ENCODE measurements at places on chromosomes 6 and 20.

- no peak for DNase-seq
These were observed 42.5 kb downstream of the MYLIP start for GRCh38 chr6:16171400-16171799.

DNA sequence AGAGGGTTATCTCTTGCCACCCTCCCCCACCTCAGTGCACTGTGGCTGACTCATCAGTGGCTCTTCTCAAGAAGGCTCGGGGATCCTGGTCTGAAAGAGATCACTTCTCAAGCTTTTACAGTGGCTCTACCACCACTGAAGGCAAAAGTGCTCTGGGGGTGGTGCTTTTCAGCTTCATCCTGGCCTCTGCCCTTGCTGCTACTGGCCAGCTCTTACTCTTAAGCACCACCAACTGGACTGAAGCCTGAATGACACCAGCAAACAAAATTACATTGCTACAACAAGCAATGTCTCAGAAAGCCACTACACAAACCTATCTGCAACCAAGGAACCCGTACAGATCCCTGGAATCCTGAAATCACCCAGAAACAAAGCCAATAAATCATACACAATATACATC, 402.1 kb downstream of the EPHA7 start:
- DNase-seq: no peak

DNA sequence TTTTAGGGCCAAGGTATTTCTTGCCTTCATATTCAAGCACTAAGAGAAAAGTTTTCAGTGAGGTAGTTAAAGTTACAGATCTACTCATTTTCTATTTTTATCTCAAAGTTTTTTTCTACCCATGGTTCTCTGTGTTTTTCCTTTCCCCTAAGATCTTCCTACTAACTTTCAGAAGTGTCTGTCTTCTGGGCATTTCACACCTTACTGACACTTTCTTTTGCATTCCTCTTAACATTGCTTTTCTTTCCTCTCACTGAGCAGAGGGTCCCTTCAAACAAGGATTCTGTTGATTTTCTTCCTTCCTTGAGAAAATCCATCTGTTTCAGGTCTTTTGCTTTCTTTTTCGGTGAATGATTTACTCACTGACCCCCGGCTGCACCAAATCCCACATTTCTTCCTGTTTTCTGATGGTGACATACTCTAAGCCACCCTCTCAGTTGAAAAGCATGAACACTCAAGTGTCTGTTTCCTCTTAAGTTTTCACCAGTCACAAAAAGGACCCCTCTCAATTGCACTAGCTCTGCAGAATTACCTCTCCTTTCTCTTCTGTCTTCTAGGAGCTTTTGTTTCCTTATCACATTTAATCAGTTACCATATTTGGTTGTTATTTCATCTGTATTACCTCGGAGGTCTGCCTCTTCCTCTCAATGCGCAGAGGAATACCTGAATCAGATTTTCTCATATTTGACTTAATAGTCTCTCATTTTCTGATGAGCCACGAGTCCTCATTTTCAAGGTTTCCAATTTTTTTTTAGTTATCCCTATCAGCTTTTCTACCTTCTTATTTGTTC, 73.5 kb upstream of the RNF217 start:
- no peak for DNase-seq

GRCh38 chr6:63799813-63800212, 164.2 kb downstream of the PHF3 start:
- no peak for DNase-seq

GRCh38 chr6:71822625-71823024, 63.7 kb upstream of the RIMS1 start:
- DNase-seq: no peak

DNA sequence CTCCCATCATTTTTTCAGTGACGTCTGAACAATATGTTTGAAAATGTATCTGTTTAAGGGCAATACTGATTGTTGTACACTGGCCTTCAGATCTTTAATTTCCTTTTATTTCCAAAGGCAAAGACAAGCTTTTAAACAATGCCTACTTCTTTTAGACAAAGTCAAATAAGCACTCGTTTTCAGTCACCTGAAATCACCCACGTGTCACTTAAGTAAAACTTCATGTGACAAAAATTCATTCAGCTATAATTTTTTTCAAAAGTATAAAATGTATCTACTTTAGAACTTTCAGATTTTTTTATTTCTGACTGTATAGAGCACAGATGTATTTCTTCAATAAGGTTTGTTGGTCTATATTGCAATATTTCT, 113.5 kb upstream of the BEND6 start:
- no peak for DNase-seq

GRCh38 chr20:36018208-36018988, 50.0 kb downstream of the CNBD2 start:
- no peak for DNase-seq

DNA sequence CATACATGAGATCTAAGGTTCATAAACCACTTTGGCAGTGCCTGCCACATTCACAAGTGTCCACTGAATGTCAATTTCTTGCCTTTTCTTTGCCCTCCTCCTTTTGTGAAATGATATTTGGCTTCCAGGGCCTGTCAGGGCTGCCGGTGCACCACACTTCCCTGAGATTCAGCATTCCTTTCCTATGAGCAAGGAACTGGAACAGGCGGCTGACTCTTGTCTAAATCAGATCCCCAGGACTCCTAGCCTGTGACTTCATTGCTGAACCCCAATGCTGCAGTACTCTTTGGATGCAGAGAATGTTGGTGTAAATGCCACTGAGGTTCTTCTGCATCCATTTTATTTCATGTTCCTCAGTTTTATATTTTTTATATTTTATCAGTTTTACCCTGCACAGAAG, 172.2 kb downstream of the ARID1B start:
- no peak for DNase-seq

DNA sequence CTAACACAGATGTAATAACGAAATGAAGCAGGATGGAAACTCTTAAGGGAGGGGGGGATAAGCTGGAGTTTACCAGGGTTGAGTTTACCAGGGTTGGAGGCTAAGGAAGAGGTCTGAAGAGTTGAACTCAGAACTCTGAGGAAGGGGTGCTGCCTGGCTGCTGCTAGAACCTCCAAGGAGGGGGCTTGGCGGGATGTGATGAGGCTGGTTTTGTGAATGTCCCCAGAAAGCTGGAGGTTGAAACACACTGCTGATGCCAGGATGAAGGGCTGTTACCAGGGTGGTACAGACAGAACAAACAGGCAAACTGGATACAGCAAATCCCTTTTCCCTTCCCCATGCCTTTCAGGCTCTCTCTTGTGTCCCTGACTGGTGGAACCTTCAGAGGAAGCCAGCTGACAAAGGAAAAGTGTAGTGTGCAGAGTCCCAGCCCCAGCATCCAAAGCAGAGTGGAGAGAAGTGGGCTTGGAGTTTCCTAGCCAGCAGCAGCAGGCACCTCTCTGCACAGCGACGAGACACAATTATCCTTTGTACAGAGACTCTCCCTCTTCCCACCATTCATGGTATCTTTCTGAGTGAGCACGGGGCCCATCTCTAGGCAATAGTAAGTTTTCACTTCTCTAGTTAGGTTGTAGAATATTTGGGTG, 23.7 kb downstream of the UBE2V1 start:
- DNase-seq: no peak

DNA sequence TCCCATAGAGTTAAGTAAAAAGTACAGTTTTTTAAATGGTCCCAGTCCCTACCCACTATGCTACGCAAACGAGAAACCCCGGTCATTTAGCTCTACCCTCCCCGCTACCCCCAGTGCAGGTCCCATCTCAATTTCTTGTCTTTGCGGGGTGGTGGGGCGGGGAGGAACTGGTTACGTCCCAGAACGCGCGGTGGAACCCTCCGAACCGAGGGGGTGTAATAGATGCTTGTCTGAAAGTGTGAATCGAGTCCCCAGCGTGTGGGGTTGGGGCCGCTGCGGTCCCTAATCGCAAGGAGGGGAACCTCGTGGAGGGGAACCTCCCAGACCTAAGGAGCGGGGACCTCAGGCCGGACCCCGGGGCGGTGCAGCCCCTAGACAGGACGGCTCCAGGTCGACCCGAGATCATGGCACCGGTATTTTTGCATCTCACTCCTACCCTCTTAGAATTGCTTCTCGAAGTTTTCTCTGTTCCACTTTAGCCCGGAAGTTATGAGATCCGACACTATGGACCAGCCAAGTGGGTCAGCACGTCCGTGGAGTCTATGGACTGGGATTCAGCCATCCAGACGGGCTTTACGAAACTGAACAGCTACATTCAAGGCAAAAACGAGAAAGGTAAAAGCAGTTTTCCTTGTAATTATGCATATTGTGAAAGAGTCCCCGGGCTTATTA, 779 bp downstream of the HEBP2 start:
- DNase-seq: peak; percentile 15

DNA sequence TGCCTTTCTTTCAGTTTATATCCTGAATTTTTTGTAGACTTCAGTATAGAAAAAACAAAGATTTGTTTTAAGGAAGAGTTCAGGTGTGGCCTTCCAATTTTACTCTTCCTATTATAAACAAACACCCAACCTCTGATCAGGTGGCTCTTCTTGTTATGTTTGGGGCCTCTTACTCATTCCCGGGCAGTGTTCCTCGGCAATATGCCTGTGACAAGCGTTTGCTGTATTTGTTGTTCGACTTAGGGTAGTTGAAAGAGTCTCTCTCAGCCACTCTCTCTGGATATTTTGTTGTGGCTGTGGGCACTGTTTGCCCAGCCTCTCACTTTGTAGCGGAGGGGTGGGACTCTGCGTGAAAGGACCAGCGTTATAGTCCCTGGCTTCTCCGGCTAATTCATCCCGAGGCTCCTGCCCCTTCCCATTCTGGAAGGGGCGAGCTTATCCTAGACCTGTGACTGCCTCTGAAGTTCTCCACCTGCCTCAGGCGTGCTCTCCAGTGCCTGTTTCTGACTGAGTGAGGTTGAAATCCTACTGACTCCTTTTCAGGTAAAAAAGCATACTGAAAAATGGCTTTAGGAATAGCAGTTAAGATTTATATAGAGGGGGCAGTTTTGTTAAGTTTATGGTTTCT, 97.4 kb downstream of the PLCB4 start:
- no peak for DNase-seq

DNA sequence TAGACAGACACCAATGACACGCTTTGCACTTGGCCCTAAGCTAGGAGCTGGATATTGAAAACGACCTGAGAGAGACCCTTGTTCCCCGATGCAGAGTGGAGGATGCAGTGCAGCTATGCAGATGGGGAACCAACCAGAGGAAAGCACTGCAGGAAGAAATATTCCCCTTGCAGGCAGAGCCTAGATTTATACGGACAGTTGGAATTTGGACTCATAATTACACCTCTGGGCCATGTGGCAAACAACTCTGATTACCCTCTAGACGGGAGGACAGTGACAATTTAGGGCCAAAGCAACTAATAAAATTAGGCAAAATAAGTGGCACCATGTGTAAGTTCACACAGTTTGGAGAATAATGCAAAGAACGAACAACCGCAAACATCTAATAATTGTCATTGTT, 12.3 kb downstream of the PMEPA1 start:
- no peak for DNase-seq

- no peak for DNase-seq
These were observed 2.5 kb downstream of the PRRT1 start for GRCh38 chr6:32149092-32149755.

DNA sequence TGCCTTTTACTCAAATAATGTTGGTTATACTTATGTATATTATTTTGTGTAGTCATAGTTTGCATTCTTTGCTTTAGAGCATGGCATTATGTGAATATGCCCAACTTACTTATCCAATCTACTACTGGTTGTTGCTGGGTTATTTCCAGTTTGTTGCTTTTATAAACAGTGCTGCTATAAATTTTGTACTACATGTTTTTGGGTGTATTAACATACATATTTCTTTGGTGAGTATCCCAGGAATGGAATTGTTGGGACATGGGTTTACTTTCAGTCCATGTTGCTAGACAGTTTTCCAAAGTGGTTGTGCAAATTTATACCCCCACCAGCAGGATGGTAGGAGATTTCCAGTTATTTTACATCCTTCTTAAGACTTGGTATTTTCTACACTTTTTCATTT, 157.1 kb upstream of the THEMIS start:
- DNase-seq: no peak

DNA sequence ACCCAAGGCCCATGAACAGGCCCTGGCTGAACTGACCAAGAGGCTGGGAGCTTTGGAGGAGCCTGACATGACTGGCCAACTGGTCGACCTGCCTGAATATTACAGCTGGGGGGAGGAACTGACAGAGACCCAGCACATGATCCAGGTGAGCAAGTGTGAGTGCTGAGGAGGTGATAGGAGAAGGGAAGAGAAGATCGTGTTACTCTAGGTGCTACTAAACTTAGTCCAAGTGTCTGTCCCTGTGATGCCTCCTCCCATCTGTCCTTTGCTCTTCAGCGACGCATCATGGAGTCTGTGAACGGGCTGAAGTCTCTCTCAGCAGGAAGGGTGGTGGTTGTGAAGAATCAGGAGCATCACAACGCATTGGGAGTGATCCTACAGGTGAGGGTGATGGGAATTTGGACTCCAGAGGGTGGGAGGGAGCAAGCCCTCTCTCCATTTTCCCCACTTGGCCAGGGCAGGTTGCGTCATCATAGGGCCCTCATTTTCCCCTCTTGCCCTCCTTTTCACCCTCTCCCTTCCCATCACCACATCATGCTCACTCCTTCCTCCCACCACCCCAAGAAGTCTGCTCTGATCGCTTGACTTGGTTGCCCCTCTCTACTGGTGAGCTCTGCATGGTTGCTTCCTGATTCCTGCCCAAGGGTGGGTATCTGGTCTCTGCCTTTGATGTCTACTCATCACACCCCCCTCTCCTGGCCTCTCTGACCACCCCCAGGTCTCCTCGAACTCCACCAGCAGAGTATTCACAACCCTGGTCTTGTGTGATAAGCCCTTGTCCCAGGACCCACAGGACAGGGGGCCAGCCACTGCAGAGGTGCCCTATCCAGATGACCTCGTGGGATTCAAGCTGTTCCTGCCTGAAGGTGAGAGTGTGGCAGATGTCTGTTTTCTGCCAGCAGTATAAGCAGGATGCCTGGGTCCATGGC, 4.7 kb downstream of the DXO start:
- no peak for DNase-seq

DNA sequence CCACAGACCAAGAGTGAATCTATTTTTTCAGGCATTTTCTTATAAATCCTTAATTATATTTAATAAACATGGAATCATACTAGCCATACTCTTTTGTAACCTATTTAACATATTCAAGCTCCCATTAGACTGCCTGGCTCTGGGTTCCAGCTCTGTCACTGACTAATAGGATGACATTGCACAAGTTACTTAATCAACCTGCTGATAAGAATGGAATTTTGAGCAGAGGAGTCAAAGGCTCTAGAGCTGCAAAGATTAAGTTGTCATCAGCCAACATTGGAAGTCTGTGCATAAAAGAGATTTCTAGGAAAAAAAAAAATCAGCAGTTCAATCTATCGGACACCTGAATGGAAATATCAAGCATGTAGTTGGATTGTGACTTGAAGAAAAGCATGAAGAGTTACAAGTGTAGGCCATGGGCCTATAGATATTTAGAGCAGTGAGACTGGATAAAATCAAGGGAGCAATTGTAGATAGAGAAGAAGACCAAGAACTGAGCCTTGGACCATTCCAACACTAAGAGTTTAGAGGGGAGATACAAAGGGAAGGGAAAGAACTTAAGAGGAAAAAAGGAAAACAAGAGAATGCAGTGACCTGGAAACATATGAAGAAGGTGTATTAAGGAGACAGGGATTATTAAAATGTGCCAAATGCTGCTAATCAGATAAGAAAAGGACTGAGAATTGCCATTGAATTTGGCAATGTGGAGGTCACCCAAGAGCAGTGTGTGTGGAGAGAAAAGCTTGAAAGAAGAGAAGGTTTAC, 11.0 kb upstream of the HINT3 start:
- DNase-seq: no peak

- no peak for DNase-seq
These were observed 68.4 kb downstream of the RREB1 start for GRCh38 chr6:7176208-7176607.

Data from CD4-positive, alpha-beta T cell treated with Interferon gamma for 1 hour (primary cell).